Sciatic nerve (tissue), 2 donors: ENCODE measurements at places on chromosomes 3 and 15. TPM values are rescaled to one million over a fixed set of nuclear protein-coding genes. Genes with fewer than 3 reads are reported as not detected.
A peak's percentile ranks its signal among the peaks of the same experiment; 100 is the strongest.

DNA sequence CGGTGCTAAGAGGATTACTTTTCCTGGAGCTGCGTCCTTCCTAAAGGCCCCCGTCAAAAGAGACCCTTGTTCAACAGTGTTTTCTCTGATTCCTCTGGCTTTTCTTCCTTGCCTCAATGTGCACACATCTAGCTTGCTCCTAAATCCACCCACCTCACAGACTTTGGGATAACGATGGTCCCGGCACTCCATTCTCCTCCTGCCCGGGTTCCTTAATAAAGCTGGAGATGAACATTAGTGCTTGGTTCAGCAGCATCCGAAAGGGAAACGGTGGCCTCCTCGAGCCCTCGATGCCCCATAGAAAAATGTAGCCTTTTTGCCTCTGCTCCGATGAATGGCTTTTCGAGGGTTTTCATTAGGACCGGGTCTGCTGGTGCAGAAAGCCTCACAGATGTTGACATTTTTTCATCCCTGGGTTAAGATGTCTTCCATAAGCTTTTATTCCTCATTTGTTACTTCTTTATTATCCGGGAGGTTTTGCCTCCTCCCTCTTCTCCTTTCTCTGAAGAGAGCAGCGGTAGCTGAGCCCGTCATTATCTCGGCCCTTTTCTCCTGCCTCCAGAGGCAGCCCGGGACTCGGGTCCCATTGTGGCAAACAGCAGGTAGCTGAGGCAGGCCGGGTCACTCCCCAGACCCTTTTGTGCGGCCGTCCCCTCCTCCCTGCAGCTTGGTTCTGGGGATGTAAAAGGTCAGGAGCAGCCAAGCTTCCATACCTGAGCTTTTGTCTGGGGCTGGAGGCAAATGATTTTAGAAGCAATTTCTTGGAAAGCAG is 64.6 kb downstream of the CPN2 start:
- no peak for DNase-seq

- no peak for DNase-seq
Measured at GRCh38 chr15:74210729-74211128, 8.1 kb upstream of the STRA6 start.

- no peak for DNase-seq
Measured at GRCh38 chr3:81891055-81891895, 129.8 kb upstream of the GBE1 start.

DNA sequence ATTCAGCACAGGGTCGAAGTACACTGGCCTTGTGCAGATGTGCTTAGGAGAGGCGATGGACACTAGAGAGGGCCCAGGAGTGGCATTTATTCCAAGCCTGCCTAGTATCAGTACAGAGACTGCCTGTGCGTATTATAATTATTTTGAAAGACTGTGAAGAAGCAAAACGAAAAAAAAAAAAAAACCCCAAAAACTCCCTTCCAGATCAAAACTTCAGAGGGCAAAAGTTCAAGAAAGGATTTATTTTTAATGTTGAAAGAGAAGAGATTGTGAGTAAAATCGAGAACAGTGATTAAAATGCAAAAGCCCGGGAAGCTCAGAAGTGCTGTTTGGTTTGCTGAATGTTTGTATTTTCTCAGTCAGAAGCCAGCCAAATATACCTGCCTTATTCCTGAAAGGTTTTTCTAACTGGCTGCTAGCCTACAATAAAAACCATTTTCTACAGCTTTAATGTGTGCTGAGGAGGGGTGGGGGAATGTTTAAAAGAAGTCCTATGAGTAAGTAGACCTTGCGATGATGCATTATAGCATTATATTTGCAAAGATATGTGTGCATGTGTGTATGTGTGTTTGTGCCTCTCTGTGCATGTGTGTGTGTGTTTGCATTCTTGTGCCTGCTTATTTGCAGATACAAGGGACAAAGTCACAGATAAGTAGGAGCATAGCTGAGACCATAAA is 19.3 kb upstream of the LZTFL1 start:
- no peak for DNase-seq

- DNase-seq: no peak
Measured at GRCh38 chr15:97115761-97116070, 785.2 kb downstream of the NR2F2 start.

DNA sequence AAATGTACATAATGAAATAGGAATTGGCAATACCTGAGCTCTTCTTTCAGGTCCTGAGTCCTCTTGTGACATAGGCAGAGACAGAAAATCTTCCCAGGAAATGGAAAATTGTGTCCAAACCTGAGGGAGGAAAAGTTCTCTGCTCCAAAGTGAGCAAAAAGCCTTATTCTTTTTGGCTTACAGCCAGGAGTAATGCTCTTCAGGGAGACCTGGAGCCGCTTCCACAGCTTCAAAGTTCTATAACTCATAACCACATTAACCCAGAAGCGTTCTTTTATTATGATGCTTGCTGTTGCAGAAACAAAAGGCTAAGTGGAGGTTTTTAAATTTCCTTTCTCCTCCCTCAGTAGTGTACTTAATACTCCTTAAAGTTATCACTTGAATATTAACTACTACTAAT is 633 bp downstream of the IGSF10 start:
- DNase-seq: no peak

HESX1 gene
- 0.89 TPM for total RNA-seq

GRCh38 chr3:63981980-63982379 is 41.3 kb downstream of the PSMD6 start:
- no peak for DNase-seq

DNA sequence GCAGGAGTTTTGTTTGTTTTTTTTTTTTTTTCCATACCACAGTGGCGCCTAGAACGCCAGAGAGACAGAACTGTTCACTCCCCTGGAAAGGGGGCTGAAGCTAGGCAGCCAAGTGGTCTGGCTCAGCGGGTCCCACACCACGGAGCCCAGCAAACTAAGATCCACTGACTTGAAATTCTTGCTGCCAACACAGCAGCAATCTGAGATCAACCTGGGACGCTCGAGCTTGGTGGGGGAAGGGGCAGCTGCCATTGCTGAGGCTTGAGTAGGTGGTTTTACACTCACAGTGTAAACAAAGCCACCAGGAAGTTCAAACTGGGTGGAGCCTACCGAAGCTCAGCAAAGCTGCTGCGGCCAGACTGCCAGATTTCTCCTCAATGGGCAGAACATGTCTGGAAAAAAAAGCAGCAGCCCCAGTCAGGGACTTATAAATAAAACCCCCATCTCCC is 29.8 kb downstream of the SPICE1 start:
- no peak for DNase-seq

IMPG2 gene
- 0.22 TPM for total RNA-seq

DNA sequence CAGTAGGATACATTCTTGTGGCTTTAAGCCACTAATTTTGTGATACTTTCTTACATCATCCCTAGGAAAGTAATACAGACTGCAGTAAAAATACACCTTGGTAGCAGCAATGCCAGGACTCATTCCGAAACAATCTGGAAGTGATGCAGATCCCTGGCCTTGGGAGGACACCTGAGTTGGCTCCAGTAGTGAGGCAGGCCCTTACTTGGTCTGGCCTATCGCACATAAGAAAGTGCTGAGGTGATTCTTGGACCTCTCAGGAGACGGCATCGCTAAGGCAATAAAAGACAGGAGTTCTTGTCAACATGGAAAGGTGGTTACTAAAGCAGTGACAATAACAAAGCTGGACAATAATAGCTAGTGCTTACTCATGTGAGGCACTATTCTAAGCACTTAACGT is 126.5 kb downstream of the SUCNR1 start:
- DNase-seq: no peak

DNA sequence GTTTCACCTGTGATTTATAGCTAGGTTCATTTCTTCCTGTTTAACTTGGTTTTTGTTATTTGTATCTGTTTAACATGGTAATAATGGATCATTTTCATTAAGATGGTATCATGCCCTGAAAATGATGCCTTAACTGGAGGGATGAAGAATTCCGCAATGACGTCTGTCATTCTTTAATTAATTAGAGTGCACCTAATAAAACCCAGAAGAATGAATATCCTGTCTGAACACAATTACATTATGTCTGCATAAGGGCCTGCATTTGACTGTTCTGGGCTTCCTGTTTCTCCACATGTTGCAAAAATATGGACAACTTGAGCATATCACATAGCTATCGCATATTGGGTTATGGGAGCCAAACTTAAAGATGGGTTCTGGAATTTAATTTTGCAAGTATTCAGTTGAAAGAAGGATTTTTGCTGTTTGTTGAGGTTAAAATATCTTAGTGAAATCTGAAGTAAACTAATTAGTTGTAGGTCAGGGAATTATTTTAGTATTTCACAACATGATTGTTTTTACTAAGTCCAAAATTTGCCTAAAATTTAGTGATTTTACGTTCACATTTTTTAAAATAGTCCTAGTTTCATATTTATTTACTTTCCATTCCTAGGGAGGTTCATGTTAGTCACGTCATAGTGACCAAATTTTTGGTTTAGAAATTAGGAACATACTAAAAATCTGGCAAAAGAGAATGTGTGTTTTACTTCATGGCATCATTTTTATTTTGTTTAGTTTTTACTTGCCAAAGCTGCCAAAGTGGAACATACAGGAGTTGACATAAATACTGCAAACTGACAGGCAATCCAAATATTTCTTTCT is 321.0 kb upstream of the TGFBR2 start:
- DNase-seq: no peak

- DNase-seq: no peak
Measured at GRCh38 chr3:42066516-42067181, 24.5 kb upstream of the TRAK1 start.

DNA sequence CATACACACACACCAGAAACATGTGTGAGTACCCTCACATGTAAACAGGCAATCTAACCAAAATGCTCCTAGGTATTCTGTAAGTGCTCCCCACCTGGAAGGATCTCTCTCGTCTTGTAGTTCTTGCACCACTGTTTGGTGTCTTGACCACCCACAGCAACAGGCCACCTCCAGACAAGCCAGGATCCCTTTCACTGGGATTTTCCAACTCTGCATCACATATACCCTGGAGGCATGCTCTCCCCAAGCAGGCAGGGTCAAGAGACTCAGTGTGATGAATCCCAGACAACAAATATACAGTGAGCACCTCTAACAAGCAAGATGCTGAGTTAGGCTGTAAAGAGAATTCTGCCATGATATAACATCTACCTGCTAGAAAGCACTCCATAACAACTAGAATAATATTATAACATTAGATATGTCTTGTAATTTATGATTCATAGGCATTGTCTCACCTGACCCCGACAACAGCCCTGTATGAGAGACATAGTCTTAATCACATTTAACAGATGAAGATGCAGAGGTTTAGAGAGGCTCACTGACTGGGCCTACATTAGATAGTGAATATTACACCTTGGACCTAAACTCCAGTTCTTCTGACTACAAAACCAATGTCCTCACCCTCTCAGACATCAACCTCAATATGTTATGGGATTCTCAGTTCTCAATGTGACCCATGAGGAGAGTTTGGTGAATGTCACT is 76.5 kb upstream of the BCL6 start:
- DNase-seq: no peak

- DNase-seq: no peak
Measured at GRCh38 chr15:78052001-78052401, 25.5 kb downstream of the TBC1D2B start.

CYP1A1 gene
- 0.18 TPM for total RNA-seq

DNA sequence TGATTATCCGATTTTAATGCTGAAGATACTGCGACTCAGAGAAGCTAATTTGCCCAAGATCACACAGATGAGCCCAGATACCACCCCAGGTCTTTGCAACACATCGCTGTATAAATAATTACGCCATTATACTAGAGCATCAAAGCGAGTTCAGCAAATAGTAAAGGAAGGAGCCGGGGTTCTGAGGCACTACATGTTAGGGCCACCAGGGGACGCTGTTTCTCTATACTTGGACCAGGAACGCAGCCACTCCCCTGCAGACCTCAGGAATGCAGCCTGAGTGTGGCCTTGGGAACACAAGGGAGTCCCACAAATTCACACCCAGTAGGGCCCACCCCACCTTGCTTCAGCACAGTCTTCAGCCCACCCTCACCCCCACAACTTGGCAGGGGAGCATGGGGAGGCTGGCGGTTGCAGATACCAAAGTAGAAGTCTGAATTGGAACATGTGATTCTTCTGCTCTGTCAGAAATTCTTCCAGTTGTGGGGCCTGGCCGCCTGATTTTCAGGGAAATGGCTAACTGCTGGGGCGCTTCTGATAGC is 57.8 kb upstream of the RYK start:
- peak; percentile 93 for DNase-seq

DNA sequence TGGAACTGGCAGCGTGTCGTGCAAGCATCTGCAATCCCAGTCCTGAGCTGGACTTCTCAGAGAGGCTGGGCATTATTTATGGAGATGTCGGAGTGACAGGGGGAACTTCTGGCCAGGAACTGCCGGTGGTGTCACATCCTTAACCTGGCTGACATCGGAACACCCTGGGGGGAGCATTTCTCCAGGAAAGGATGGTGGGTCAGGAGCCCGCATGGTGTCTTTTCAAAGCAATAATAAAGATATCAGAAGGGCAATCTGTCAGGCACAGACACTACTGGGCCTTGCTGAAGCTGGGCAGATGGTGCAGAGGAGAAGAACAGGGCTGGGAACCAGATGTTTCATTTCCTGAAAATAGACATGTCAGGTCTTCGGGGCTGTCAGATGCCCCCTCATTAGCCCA is 133.5 kb downstream of the WNT7A start:
- no peak for DNase-seq

GRCh38 chr15:63382966-63383710 is 1.5 kb upstream of the CA12 start:
- no peak for DNase-seq

CCRL2 gene
- total RNA-seq: 4.7 TPM

DNA sequence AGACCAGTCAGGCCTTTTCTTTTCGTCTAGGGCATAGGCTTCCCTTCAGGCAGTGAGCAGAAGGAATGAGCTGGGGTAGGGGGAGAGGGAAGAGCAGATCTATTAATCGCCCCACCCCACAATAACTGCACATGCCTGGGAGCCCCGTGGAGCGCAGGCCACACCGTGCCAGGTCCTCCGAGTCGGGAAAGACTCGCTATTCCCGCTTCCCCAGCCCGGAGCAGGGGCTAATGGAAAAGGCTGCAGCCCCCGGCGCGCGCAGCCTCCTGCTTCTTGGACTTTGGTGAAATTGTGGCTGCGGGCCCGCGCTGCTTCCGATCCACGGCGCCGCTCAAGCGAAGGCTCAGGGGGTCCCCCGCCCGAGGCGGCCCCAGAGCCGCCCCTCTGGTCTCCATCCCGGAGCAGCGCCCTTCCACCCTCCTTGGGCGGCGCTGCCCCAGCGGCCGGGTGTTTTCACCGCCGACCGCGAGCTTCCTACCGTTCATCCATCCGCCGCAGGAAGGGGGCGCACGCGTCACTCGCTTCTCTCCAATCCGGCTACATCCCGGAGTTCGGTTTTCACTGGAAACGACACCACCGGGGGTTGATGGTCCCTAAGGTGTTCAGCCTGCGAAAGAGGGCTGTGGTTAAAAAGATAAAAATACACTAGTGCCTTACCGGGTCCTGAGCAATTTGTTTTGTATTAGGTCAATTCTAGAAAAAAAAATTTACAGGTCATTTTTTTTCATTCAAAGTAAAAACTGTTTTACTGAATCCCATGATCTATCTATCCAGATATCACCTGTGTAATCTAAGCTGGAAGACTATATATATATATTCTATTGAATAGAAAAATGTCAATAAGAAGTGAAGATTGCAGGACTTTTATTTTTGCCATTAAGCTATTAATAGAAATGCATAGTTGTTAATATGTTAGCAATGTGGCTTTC is 4.4 kb upstream of the SYNM start:
- peak; percentile 94 for DNase-seq

GRCh38 chr3:70096376-70097066 is 97.0 kb downstream of the SAMMSON start:
- DNase-seq: no peak

GRCh38 chr3:23489300-23490158 is 286.4 kb downstream of the UBE2E2 start:
- no peak for DNase-seq

- DNase-seq: no peak
Measured at GRCh38 chr3:54126551-54126950, 4.2 kb downstream of the CACNA2D3 start.
